ENCODE measurements at places on chromosomes 13 and 19.
A peak's percentile ranks its signal among the peaks of the same experiment; 100 is the strongest.

- DNase-seq = no peak
Measured at GRCh38 chr19:718991-719512, 10.3 kb downstream of the PALM start.

GRCh38 chr13:111043575-111043982, 71.5 kb upstream of the ARHGEF7 start:
- DNase-seq = no peak

DNA sequence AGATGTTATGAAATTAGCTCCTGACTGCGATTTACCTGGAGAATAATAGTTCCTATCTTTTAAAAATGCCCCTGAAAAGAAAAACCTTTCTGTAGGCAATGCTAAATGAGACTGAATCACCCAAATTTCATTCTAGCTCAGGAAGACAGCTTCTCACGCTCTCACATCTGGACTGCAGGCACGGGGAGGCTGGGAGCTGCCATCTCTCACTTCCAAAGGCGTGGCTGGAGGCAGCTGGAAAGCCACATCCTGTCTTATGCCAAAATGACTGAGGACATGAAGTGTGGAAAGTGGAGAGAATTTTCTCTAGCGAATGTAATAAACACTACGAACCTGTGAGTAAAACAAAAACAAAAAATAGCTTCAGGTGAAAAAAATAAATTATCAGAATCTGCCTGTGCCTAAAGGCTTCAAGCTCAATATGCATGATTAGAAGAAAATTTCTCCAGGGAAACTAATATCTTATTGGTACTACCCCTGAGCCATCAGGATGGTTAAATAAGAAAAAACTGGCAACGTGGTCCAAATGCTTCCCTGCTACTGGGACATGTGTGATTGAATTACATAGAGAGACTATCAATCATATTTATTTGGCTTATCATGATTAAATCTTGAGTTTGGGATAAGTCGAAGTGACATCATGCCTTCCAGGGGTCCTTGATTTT, 58.1 kb upstream of the UBL3 start:
- DNase-seq = no peak

- no peak for DNase-seq
Measured at GRCh38 chr13:103386341-103386740, 320.1 kb upstream of the SLC10A2 start.

GRCh38 chr19:21566073-21566472, 60.7 kb downstream of the ZNF429 start:
- peak; percentile 23 for DNase-seq

DNA sequence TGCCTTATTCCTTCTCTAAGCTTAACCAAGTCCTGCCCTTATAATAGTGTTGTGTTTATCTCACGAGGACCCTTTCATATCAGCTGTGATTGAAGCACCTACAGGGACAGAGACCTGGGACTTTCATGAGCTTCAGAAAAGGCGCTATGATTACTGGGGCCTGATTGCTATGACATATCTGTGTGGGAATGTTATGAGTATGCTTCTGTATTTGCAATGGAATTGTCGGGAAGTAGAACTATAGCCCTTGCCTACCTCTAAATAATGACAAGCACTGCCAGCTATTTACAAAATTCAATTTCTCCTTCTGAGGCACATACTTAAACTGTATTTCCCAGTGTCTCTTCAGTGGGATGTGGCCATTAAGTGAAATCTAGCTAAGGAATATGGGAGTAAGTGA, 191.5 kb downstream of the LHFPL6 start:
- no peak for DNase-seq

- DNase-seq = no peak
Measured at GRCh38 chr13:43319617-43320444, 296.4 kb downstream of the DNAJC15 start.

DNA sequence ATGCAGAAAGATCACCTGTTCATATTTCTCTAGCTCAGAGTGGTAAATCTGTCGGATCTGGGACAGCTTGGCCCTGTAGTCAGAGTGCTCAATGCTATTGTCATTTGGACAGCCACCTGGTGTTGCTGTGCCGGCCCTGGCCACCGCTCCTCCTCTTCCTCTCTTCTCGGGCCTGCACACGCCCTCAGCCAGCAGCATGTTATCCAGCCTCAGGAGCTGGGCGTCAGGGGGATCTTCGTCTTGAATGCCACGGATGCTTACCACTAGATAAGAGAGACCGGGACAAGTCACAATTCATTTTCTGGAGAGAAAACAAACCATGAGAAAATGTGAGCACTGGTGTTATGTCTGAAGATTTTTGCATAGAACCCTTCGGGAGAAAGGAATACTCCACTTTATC, 32.5 kb downstream of the CILP2 start:
- no peak for DNase-seq

DNA sequence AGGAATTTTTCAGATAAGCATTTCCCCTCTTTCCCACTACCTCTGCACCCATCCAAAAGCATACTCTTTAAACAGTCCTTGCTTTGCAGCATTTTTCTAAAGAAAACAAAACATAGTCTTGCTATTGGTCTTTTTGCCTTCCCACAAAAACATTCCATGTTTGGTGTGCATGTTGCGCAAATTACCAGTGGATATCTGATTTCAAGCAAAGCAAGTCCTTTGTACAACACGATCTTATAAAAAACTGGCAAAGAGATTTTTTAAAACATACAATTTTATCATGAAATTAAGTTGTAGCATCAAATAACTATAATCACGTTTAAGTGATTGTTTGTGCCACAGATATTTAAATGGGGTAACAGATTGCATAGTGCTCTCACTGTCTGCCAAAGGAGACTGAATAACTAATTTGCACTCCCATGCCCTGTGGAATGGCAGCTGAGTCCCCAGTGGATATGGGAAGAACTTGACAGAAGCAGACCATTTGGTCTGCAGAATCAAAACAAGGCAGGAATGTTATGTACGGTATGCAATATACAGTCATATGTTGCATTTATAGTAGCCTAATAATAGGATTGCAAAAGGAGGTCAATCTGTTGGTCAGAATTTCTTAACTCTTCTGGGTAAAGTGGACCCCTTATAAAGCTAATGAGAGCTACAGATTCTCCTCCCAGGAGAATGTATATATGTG, 285.7 kb downstream of the TBC1D4 start:
- no peak for DNase-seq

DNA sequence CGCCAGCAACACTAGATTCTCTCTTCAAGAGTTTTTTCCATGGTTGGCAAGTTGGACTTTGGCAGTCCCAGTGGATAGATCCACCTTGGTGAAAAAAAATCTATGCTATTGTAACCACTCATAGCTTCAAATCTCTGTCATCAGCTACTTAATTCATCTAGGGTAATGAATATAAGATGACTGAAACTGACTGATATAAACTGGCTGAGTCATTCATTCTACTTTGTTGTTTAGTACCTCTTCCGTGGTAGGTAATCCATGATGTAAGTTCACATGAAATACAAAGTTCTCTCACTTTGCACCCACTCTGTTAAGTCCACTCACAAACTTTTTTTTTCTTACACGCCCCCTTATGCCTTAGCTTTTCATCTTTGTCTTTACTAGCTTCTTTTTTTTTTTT, 1381.5 kb downstream of the SLITRK5 start:
- no peak for DNase-seq

DNA sequence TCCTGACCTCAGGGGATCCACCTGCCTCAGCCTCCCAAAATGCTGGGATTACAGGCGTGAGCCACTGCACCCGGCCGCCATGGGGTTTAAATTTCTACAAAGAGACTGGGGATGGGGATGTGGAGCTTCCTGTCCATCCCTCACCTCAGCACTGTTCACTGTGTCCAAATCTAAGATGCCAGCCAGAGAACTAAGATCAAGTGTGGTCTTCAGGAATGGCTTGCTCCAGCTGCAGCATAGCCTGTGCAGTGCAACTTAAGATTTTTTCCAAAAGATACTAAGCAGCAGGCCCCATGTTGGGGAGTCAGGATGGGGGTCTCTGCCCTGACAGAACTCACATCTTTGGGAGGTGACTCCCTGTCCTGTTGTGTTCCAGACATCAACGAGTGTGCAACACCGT, 9.3 kb downstream of the ADGRE5 start:
- no peak for DNase-seq

DNA sequence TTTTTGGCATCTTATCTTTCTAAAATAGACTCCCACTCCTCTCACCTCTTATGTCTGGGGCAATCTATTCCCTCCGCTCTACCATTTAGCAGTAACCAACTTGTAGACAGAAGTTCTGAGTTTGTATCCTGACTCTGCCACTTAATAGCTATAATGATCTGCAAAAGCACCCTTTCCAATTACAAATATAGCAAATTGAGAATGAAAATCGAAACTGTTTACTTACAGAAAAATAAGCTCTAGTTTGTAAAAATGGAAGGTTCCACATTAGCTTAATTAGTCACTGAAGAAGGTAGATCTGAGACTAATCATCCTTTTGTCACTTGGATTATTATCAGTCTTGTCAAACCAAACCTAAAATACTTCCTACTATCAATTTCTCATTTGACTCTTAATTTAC, 409.3 kb downstream of the DIAPH3 start:
- no peak for DNase-seq

GRCh38 chr13:103203735-103204330, 137.6 kb upstream of the SLC10A2 start:
- DNase-seq = no peak

- peak; percentile 84 for DNase-seq
Measured at GRCh38 chr19:1251330-1252220, 3.2 kb downstream of the MIDN start.

DNA sequence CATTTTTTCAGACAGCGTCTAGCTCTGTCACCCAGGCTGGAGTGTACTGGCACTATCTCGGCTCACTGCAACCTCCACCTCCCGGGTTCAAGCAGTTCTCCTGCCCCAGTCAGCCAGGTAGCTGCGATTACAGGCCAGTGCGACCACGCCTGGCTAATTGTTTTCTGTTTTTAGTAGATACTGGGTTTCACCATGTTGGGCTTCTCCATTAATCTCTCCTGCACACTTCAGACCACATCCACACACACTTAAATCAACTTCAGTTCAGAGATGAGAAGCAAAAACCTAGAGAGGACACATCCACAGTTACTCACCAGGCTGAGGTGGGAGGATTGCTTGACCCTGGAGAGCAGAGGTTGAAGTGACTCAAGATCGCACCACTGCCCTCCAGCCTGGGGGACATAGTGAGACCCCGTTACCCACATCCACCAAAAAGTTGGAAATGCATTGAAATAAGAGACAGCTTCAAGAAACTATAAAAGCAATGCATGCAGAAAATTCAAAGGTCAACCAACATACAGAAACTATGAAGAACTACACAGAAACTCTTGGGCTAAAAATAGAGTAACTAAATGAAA, 42.3 kb downstream of the ZNF611 start:
- no peak for DNase-seq

- DNase-seq = no peak
Measured at GRCh38 chr19:34573226-34573864, 91.8 kb downstream of the WTIP start.

DNA sequence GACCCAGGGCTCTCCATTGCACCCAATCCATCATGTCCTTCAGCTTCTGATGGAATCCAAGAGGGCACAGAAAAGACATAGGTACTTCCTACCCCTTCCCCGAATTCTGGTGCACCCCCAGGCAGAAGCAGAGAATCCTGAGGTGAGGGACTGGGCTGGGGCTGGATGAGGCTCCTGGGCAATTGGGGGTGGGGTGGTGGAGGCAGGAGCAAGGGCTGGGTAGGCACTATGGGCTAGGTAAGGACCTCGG, 2.7 kb upstream of the KCNC3 start:
- no peak for DNase-seq

DNA sequence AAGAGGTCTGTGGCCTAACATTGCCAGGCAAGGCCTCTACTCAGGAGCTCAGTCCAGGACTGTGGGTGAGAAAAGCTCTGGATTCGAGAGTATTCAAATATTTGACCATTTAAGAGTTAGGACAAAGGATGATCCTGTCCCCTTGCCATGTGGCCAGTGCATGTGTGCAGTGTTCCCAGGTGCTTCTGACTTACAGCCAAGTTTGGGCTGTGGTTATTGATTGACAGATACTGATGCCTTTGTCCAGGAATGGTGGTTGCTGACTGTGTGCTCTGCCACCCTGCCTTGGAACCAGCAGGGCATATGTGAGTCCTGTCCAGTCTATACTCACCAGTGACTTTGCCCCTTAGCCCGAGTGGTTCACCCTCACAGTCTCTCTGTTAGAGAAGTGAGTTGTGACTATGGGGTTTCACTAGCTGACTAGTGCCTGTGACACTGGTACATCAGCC, 51.9 kb downstream of the GARRE1 start:
- no peak for DNase-seq

- no peak for DNase-seq
Measured at GRCh38 chr19:23402388-23402787, 7.1 kb upstream of the ZNF91 start.

DNA sequence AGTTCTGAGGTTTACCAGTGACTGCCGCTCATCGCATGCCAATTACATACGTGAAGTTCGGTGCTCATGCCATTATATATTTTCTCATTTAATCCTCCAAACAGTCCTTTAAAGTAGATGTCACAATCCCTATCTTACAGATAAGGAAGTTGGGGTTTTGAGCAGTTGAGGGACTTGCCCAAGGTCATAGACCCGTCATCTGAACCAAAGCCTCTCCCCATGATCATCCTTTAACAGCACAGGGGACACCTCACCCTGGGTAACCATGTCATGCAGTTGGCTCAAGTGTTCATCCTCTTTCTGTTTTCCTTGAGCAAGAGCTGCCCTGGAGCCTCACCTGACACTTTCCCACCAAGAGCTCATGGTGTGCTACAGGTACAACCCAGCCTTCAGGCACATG, 69.1 kb downstream of the HSPH1 start:
- DNase-seq = no peak

DNA sequence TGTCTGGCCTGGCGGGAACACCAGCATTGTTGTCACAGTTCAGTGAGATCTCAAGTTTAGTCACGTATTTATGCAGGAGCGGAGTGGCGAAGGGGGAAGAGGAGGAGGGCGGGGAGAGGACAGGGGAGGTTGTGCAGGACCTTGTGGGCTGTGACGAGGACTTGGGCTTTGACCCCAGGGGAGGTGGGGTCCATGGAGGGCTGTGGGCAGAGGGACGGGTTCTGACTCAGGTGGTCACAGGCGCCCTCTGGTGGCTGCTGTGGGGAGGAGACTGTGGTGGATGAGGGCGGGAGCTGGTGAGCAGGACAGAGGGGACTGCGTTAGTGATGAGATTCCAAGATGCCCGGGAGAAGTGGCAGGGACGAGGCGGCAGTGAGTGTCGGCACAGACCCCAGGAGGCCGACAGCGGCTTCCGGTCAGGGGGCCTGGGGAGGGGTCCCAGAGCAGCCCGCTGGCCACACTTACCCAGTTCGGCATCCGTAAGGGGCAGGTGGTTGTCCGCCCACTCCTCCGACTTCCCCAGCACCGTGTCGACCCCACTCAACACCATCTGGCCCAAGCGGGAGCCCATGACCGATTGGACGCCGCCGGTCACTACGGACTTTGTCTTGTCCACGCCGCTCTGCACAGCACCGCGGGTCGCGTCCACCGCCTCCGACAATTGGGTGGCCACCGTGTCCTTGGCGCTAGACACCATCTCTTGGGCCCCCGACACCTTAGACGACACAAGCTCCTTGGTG, 15.7 kb downstream of the PLIN3 start:
- DNase-seq = peak; percentile 82
